Left lung (tissue), 14 donors: ENCODE measurements at places on chromosomes 5 and 9. TPM values are rescaled to one million over a fixed set of nuclear protein-coding genes. Genes with fewer than 3 reads are reported as not detected.
A peak's percentile ranks its signal among the peaks of the same experiment; 100 is the strongest.

The CCNI2 gene
- total RNA-seq: 1.1 TPM

GRCh38 chr9:80968611-80969010 lies 720.7 kb downstream of the TLE1 start:
- H3K27ac ChIP-seq: no peak overlapping the region
- H3K4me3 ChIP-seq: no peak overlapping the region
- no peaks in the 10 kb centered on the region for H3K36me3 ChIP-seq
- H3K4me1 ChIP-seq: no peaks in the 10 kb centered on the region
- H3K27me3 ChIP-seq: no peaks in the 10 kb centered on the region

- no peaks in the 10 kb centered on the region for H3K4me1 ChIP-seq
- DNase-seq: no peak
- no peak overlapping the region for H3K27ac ChIP-seq
- H3K4me3 ChIP-seq: no peak overlapping the region
- H3K36me3 ChIP-seq: no peaks in the 10 kb centered on the region
- H3K27me3 ChIP-seq: no peaks in the 10 kb centered on the region
Measured at GRCh38 chr5:113776832-113777525, 263.5 kb downstream of the YTHDC2 start.

- DNase-seq: peak; percentile 85
- peak overlapping the region; percentile 50 for H3K27ac ChIP-seq
- H3K36me3 ChIP-seq: no peaks in the 10 kb centered on the region
- H3K4me1 ChIP-seq: peaks cover 7% of the 10 kb centered on the region
Measured at GRCh38 chr5:65480306-65480865, 1.3 kb downstream of the ADAMTS6 start.

The F2R gene
- total RNA-seq: 29.4 TPM

The ORM2 gene
- total RNA-seq: 3.4 TPM
